ENCODE measurements at places on chromosomes 16 and 17.

- DNase-seq: peak; percentile 57
Observed at GRCh38 chr17:29597361-29598172, 4.6 kb downstream of the ANKRD13B start.

- DNase-seq: no peak
Observed at GRCh38 chr17:41974658-41975057, 8.1 kb downstream of the CNP start.

GRCh38 chr16:25729188-25729915, 37.6 kb downstream of the HS3ST4 start:
- no peak for DNase-seq

GRCh38 chr16:54817432-54817831, 113.2 kb upstream of the IRX5 start:
- DNase-seq: peak; percentile 25

DNA sequence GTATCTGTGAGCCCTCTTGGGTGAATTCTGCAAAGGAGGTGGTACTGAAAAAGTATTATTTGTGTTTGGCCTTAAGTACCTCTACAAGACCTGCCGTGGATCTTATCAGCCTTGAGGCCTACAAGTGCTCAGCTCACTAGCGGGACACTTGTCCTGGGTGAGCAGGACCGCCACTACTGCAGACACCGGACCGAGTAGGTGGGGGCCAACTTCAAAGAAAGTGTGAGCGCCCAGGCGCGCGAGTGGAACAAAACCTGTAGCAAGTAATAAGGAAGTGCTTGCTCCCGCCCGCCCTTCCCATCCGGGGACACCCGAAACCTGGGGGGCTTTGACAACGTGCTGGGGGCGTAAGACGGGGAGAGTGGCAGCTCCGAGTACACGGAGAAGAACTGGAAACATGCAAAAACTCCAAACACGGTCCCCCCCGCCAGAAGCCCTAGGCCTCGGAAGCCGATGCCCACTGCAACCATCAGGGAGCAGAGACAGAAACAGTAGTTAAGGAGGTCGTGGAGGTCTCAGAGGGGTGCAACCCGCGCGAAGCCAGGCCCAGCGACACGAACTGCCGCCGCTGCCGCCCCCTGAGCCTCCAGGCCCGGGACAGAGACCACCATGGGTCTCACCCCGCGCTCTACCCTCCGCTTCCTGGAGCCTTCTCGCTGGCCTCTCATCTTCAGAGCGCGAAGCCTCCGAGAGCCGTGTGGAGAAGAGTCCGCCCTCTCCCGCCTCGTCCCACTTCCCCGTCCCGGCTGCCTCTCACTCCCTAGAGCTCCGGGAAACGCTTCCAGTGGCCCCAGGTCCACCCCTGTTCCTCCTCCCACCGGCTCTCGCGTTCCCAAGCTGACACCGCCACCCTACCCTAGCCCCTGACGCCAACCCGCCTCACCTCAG, 537 bp downstream of the CNOT1 start:
- peak; percentile 61 for DNase-seq
